T-cell (primary cell): ENCODE measurements at places on chromosomes 2 and 18.
A peak's percentile ranks its signal among the peaks of the same experiment; 100 is the strongest.

DNA sequence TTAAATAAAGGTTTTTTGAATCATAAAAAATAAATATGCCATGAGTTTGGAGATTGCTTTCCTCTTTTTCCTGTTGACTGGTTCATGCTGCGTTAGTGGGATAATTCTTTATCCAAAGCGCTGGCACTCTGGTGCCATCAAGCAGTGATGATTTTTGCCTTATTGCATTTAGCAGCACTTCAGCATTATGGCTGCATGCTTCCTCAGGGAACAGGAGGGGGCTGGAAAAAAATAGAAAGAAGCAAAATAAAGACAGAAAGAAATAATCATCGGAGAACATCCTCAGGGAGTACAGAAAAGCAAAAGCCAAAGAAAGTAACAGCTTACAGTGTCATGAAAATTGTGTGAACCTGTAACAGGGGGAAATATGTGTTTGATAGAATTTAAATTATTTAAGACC is 1408.2 kb upstream of the PIK3C3 start:
- no peak for DNase-seq

GRCh38 chr18:3046216-3046808 is 33.4 kb upstream of the LPIN2 start:
- no peak for DNase-seq

DNA sequence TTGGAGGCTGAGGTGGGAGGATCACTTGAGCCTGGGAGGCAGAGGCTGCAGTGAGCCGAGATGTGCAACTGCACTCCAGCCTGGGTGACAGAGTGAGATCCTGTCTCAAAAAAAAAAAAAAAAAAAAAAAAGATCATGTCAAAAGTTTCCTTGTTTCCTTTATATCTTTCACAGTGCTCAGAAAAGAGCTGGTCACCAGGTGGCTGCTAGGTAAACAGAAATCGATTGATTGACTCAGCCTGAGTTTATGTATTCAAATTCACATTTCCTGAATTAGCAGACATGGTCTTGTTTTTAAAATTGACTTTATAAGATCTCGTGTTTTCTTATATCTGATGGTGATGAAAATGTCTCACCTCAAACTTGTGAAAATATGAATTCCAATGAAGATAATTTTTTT is 261.8 kb upstream of the FANCL start:
- no peak for DNase-seq

DNA sequence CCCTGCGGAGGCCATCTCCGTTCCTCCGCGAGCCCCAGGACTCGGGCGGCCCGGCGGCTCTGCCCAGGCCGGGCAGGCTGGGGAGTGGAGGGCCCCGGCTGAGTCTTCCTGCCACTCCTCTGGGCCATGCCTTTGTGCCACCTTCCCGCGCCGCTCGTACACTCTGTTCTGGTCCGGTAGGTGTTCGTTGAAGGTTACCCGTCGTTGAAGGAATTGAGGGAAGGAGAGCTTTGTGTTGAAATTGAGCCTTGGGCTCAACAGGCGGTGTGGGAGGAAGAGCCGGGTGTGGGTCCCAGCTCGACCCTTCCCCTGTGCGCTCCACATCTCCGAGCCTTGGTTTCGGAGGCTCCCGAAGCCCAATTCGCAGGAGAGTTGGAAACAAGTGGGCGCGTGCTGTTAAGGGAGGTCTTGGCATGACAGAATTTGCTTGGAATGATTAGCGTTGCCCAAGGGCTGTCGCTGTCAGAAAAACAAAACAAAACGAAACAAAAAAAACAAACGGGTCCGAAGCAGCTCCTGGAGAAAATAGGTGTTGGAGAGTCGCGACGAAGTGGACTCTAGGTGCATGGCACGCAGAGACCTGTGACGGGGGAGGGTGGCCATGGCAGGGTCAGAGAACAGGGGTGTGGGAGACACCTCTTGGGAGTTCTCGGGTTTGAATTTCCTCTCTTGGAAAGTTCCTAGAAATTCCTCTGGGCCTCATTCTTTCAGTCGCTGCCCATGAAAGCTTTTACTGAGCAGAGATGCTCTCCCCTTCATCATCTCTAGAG is 1.2 kb upstream of the MZT2A start:
- no peak for DNase-seq

- DNase-seq: no peak
These were observed 186.8 kb downstream of the RDH14 start for GRCh38 chr2:18373664-18374063.

- DNase-seq: no peak
These were observed 57.2 kb downstream of the MAP4K3 start for GRCh38 chr2:39379643-39380524.

DNA sequence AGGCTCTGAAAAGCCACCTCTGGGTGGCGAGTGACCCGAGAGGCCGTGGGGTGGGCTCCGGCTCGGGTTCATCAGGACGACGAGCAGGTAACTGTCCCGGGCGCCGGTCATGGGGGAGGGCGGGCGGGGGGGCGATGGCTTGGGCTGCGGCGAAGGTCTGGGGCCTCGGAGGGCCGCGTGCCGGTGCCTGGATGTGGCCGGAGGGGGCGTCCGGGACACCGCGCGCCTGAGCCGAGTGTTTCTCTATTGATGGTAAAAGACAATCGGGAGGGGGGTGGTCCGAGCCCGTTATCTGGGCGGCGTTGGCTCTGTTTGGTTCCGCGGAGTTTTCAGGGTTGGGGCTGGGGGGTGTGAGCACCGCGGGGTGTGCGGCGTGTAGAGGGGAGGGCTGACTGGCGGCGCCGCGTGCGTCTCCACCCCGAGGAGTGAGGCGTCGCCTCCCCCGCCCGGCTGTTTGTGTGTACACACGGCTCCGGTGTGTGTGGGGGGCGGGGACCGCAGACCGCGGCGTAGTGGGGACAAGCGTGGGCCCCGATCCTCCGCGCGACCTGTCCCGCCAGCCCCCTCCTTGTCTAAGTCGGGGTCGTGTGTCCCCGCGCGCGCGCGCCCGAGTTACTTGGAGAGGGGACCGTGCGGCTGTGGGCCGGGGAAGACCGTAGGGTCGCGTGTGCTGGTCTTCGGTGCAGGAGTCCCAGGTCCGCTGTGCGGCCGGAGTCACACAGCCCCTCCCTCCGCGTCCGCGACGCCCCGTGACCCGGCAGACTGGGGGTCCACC is 1.6 kb downstream of the CTIF start:
- peak; percentile 21 for DNase-seq
